ENCODE measurements at places on chromosomes 12 and 14.

DNA sequence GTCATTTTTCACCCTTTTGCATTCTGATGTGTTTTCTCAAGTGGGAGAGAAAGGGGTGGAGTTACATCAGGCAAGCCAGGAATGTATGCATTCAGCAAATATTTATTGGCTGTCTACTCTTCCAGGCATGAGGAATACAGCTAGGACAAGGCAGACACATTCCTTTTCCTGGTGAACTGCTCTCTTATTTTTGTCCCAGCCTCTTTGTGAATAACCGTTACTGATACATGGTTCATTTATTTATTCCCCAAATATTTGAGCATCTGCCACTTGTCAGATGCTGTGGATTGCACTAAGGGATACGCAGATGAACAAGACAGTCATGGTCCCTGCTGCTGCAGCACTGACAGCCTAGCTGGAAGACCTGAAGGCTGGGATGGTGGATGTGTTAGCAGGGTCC, 6.1 kb downstream of the PELI2 start:
- DNase-seq: no peak

GRCh38 chr14:67253076-67253635, 11.9 kb downstream of the PALS1 start:
- no peak for DNase-seq

DNA sequence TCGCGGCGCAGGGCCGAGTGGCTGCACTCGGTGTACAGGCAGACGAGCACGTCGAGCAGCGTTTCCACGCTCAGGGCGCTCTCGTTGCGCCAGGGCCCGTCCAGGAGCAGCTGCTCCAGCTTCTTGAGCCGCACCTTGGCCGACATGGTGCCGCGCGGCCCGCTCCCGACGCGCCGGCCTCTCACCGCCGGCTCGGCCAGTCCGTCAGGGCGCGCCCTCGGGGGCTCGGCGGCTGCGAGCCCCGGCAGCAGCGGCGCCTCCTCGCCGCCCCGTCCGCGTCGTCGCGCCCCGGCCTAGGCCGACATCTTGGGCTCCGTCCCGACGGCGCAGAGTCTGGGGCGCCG, 349 bp downstream of the CDC42BPB start:
- DNase-seq: no peak

- DNase-seq: peak; percentile 74
These were observed 49.9 kb downstream of the LRRC74A start for GRCh38 chr14:76876076-76876475.

DNA sequence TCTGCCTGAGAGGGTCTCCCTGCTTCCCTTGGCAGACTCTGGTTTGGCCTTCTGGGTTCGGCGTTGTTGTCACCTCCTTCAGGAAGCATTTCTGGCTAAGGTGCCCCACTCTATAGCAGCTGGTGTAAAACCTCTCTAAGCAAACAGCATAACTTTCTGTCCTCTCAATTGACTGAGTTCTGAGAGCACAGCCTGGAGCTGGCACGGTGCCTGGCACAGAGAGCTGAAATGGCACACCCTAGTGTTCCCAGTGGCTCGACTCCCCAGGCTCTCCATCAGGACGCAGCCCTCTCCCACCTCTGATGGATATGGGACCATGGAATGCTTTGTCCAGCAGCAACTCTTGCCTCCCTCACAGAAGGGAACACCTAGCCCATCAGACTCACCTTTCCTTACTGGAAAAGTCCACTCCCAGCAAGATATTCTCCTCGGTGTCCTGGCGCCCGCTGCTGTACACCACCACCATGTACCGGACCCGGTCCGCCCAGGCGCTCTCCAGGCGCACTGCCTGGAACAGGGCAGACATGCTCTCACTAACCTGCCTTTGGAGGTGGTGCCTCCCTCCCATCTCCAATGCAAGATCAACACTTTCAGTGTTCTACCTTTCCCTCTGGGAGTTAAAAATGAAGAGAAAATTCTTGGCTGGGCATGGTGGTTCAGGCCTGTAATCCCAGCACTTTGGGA, 40.6 kb downstream of the SSH1 start:
- peak; percentile 25 for DNase-seq

DNA sequence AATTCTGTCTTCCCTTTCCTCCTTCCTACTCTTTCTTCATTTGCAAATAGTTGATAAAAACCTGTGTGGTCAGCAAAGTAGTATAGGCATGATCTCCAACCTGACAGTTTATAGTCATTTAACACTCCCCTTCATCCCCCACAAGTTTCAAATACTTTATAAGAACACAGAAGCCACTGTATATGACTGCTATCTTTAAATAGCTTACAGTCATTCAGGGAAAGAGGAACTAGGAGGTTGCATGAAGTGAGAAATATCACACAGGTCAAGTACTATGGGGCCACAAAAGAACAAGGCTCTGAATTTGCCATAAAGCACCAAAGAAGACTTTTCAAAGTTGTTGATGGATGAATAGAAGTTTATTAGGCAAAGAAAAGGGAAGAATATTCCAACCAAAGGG, 431.3 kb downstream of the NPAS3 start:
- no peak for DNase-seq

DNA sequence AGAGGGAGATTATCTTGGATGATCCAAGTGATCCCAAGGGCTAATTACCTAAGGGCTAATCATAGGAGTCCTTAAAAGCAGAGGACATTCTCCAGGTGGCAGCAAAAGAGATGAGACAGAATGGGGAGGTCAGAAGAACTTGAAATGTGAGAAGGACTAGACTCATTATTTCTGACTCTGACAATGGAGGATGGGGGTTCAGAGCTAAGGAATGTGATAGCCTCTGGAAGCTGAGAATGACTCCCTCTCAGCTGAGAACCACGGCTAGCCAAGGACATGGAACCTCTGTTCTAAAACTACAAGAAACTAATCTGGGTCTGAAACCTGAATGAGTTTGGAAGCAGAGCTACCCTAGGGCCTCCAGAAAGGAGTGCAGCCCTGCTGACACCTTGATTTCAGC, 35.6 kb upstream of the ANKS1B start:
- no peak for DNase-seq

- no peak for DNase-seq
These were observed 239.8 kb downstream of the CACNA1C start for GRCh38 chr12:2292560-2292959.

- no peak for DNase-seq
These were observed 32.2 kb downstream of the SLC25A21 start for GRCh38 chr14:37140176-37140575.

- DNase-seq: no peak
These were observed 337.7 kb downstream of the TMEM121 start for GRCh38 chr14:105864116-105864515.

GRCh38 chr14:66015071-66015780, 470.9 kb upstream of the CCDC196 start:
- DNase-seq: no peak

- DNase-seq: no peak
These were observed 15.8 kb upstream of the HVCN1 start for GRCh38 chr12:110704750-110705149.

- no peak for DNase-seq
These were observed 72.9 kb upstream of the TSPAN11 start for GRCh38 chr12:30853561-30854133.

GRCh38 chr14:23259426-23259825, 21.7 kb downstream of the RNF212B start:
- no peak for DNase-seq

DNA sequence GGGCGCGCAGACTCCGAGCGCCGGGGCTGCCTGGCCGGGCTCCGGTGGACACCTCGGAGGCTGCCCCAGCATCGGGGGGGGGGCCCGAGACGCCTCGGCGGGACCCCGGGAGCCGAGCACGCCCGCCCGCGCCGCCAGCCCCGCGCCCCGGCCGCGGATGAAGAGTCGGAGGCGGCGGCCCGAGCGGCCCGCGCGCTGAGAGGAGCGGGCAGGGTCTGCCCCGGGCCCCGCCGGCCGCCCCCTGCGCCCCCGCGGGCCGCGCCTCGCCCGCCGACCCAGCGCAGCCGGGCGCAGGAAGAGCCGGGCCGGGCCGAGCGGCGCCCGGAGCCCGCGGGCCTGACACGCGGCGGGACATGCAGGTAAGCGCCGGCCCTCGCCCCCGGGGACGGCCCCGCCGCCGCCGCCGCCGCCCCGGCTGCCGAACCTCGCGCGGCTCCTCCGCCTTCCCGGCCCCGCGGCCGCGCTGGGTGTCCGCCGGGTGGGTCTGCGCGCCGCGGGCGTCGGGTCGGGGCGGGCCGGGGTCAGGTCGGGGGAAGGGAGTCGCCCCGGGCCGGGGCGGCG, 63.7 kb downstream of the FBXL14 start:
- DNase-seq: no peak

GRCh38 chr14:90408713-90409112, 11.9 kb downstream of the CALM1 start:
- no peak for DNase-seq

GRCh38 chr14:20417250-20418186, 4.2 kb upstream of the TEP1 start:
- no peak for DNase-seq

GRCh38 chr14:59490756-59491155, 6.4 kb downstream of the JKAMP start:
- no peak for DNase-seq

DNA sequence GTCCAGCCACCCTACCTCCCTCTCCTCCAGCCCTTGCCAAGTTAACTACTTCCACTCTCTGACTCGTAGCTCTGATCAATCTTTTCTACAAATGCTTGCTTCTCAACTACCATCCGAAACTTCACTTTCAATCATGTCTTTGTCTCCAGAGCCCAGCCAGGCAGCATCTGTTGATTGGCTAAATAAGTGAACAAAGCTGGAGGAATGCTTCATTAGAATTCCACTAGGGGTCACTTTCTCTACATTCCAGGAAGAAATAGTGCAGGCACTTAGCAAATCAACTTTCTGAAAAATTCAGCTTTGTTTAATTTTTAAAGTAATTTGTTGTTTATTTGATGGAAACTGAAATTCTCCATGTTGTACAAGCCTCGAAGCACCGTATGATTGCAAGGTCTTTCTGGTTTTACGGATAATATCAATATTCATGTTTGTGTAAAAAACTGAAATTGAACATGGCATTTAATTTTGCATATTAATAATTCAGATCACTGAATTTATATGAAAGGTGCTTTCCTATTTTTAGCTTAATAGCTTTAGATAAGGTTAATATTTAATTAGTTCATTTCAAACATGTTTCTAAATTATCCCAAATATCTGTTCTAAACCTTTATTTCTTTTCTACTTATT, 32.4 kb upstream of the HELB start:
- DNase-seq: peak; percentile 53

- DNase-seq: peak; percentile 25
These were observed 55.5 kb upstream of the DAAM1 start for GRCh38 chr14:59132796-59133494.

GRCh38 chr12:6231359-6232268, 31.4 kb downstream of the CD9 start:
- no peak for DNase-seq

DNA sequence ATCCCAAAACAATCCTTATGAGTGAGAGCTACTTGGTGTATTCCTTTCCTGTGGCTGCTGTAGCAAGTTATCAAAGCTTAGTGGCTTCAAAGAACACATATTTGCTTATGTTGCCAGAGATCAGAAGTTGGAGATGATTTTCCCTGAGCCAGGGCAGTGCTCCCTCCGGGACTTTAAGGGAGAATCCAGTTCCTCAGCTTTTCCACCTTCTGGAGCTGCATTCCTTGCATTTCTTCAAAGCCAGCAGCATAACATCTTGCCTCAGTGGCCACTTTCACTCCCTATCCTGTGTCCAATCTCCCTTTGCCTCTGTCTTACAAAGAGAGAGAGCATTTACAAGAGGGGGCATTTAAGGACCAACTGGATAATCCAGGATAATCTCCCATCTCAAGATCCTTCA, 33.7 kb downstream of the P2RX7 start:
- no peak for DNase-seq

GRCh38 chr12:55931317-55931779, 386 bp downstream of the DGKA start:
- DNase-seq: no peak

DNA sequence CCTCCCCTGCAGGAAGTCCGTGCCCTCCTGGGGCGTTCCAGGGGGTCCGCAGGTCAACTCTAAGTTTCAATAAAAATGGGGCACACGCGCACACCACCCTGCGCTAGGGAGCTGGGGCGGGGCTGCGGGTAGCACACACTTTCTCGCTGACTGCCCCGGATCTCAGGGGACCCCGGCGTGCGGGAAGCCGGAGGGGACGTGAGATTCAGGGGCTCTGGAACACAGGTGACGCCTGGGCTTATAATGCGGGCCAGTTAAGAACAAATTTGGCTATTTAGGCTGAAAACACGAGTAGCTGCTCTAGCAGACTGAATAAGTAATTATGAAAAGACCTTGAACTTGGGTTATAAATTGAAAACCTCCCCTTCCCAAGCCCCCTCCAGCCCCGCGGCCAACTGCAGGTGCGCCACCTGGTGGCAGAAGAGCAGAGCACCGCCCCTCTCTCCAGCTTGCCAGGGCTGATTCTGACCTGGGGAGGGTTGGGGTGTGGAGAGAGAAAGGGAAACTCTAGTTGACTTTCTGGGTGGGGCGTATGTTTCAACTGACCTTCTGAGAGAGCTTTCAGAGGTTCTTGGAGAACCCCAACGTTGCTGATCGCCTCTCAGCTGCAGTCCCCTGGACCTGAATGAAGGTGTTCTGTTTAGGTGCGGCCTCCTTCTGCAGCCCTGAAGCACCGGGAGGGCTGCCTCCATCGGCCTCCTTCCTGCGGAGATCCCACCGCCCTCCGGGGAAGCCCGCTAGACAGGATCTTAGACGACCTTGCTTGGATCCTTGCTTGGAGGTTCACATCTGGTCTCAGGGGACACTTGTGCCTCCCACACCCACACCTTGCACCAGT, 118.4 kb upstream of the EVL start:
- peak; percentile 22 for DNase-seq

GRCh38 chr12:120980800-120981368, 2.5 kb downstream of the HNF1A start:
- DNase-seq: no peak

GRCh38 chr14:68650404-68650994, 142.4 kb downstream of the ZFP36L1 start:
- DNase-seq: no peak

DNA sequence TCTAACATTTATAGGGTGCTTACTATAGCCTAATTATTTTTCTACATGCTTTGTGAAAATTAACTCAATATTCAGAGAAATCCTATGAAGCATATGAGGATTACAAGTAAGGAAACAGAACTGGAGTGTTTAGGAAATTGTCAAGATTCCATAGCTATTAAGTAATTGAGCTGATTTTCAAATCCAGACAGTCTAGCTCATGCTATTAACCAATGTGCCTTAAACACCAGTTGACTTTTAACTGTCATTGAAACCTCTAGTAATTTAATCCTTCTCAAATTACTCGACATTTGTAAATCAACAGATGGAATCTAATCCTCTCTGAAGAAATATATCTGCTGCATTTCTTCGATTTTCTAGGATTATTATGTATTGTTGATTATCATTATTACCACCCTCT, 488.9 kb downstream of the MDGA2 start:
- DNase-seq: no peak

DNA sequence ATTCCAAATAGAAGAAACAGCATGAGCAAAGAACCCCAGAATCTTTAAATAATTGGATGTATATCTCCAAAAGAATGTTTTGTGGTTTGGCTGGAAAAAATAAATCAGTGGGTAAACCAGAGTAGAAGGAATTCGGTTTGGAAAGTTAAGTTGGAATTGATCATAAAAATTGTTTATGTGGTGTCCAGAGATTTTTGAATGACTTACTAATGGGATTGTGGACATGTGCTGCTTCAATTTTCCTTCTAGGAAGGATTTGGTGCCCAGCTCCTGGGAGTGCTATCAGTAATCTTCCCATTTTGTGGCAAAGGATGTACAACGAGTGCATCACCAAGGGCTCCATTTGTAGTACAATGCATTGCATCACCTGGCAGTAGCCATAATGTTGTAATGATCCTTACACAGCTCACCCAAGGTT, 224.8 kb downstream of the SLC16A7 start:
- DNase-seq: no peak
